ENCODE measurements at places on chromosomes 4 and X.

- DNase-seq = no peak
Measured at GRCh38 chr4:71713611-71714203, 70.2 kb downstream of the GC start.

DNA sequence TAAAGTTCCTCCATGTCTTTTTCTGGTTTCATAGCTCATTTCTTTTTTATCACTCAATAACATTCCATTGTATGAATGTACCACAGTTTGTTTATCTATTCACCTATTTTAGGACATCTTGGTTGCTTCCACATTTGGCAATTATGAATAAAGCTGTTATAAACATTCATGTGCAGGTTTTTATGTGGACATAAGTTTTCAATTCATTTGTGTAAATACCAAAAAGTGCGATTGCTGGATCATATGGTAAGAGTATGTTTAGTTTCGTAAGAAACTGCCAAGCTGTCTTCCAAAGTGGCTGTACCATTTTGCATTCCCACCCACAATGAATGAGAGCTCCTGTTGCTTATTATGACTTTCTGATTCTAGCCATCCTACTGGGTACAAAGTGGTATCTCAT is 36.3 kb upstream of the ZFX start:
- DNase-seq = no peak

DNA sequence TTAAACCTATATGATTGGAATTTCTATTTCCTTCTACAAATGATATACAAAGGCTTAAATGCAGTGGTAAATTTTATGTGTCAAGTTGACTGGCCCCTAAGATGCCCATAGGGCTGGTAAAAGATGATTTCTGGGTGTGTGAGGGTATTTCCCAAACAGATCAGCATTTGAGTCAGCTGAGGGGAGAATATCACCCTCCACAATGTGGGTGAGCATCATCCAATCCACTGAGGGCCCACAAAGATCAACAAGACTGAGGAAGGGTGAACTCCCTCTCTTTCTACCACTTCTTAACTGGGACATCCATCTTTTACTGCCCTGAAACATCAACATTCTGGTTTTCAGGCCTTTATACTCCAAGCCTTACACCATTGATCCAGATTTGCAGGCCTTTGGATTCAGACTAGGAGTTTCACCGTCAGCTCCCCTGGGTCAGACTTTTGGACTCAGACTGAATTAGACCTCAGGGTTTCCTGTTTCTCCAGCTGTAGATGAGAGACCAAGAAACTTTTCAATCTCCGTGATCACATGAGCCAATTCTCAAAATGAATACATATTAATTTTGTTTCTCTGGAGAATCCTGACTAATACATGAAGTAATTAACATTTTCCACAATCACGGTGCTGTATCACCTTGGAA is 1020.7 kb upstream of the SLIT2 start:
- DNase-seq = no peak

- no peak for DNase-seq
Measured at GRCh38 chr4:150477869-150478268, 104.1 kb upstream of the MAB21L2 start.

DNA sequence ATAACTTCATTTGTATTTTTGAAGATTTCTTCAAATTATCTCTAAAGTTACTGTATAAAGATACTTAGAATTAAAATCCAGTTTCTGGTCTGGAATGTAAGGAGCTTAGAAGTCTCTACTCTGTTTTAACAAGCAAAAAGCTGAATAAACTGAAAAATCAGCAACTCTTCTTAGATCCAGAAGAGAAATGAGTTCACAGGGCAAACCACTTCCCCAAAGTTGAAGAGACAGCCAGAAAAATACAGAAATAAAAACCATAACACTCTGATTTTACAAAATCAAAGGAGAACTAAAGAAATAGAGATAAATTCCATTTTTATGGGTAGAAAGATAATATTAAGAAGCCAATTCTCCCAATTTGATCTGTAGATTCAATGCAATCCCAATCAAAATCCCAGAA is 1166.8 kb downstream of the ADGRL3 start:
- DNase-seq = no peak

DNA sequence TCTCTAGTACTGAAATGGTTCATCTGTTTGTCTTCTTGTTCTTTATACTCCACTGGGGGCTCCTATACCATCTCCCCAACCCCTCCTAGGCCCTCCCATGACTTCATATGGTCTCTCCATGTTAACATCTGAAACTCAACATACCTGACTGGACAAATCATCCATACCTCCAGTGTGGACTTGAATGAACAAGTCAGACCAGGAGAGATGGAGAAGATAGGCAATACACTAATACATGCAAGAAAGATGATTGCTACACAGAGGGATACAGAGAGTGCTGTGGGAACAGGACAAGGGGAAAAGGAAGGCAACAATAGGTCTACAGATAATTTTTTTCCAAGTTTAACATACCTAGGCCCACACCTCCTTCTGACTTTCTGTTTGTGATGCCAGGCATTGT is 175.1 kb downstream of the FHIP1A start:
- DNase-seq = no peak

DNA sequence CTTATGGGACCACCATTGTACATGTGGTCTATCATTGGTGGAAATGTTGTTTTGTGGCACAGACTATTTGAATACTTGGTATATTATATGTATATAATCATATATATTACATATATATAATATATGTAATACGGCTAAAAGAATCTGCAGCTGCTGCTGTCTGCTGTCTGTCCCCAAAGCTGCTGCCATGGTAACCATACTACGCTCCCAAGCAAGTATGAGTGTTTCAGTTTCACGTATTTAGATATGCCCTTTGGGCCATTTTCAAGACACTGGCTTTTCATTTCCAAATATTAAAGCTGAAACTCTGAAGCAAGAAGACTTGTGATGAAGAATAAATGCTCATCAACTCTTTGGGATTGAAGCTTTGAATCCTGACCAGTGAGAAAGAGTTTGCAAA is 42.0 kb upstream of the ARSJ start:
- no peak for DNase-seq
